ENCODE measurements at places on chromosomes 7 and 10. TPM values are rescaled to one million over a fixed set of nuclear protein-coding genes. Genes with fewer than 3 reads are reported as not detected.

The ZNF518A gene
- total RNA-seq, result 7.8 TPM

The EBLN1 gene
- not detected for total RNA-seq

The NCF1 gene
- not detected for total RNA-seq

The IKZF1 gene
- not detected for total RNA-seq

The SYT15 gene
- not detected for total RNA-seq

The GPER1 gene
- total RNA-seq, result 3.2 TPM

The CALHM1 gene
- total RNA-seq, result not detected

The MOGAT3 gene
- total RNA-seq, result not detected

The EN2 gene
- total RNA-seq, result not detected

The CRHR2 gene
- total RNA-seq, result not detected

The JAKMIP3 gene
- 0.35 TPM for total RNA-seq

The VAX1 gene
- total RNA-seq, result not detected

The SLC26A5 gene
- total RNA-seq, result not detected

The ATOH7 gene
- not detected for total RNA-seq

The CYP26C1 gene
- total RNA-seq, result not detected

The PDE6C gene
- not detected for total RNA-seq

The ZNF25 gene
- 5.5 TPM for total RNA-seq

The PSMC2 gene
- total RNA-seq, result 162 TPM

The INSYN2A gene
- total RNA-seq, result under 0.01 TPM

The CYP2C19 gene
- not detected for total RNA-seq

The HTRA1 gene
- total RNA-seq, result 49.6 TPM

The OR13A1 gene
- total RNA-seq, result not detected

Data from myometrial cell (primary cell).